ENCODE measurements at places on chromosomes 4 and X.
A peak's percentile ranks its signal among the peaks of the same experiment; 100 is the strongest.

DNA sequence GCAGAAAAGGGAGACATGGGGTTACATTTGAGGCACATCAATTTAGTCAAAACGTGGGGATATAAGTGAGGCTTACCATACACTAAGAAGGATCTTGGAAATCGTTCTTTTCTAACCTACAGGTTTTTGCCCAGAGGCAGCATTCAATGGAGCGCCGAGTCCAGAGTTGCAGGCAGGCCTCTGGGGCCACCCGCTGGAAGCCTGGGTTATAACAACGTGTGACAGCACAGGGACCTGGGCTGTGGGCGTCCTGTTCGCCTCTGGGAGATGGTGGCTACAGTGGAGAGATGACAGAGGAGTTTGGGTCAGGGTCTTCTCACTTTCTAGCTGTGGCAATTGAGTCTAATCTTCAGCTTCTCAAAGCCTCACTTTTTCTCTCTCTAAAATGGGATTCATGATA is 53.9 kb downstream of the ENPP6 start:
- no peak overlapping the region for H3K4me3 ChIP-seq
- H3K36me3 ChIP-seq = no peaks in the 10 kb centered on the region
- H3K27me3 ChIP-seq = peaks cover 53% of the 10 kb centered on the region
- peak; percentile 59 for DNase-seq
- H3K4me1 ChIP-seq = peaks cover under 1% of the 10 kb centered on the region

- no peaks in the 10 kb centered on the region for H3K36me3 ChIP-seq
- no peak overlapping the region for H3K4me3 ChIP-seq
- no peak overlapping the region for H3K27ac ChIP-seq
- DNase-seq = no peak
Measured at GRCh38 chr4:6956434-6957147, 47.0 kb downstream of the TBC1D14 start.

GRCh38 chr4:163606896-163607691 is 112.6 kb downstream of the TMA16 start:
- no peaks in the 10 kb centered on the region for H3K36me3 ChIP-seq
- H3K27ac ChIP-seq = no peak overlapping the region
- H3K4me3 ChIP-seq = no peak overlapping the region
- no peak for DNase-seq
- peaks cover 18% of the 10 kb centered on the region for H3K4me1 ChIP-seq
- H3K27me3 ChIP-seq = peaks cover 4% of the 10 kb centered on the region

- peak; percentile 83 for DNase-seq
- peaks cover 2% of the 10 kb centered on the region for H3K4me1 ChIP-seq
- no peak overlapping the region for H3K4me3 ChIP-seq
Measured at GRCh38 chr4:182938205-182938645, 21.0 kb upstream of the DCTD start.

DNA sequence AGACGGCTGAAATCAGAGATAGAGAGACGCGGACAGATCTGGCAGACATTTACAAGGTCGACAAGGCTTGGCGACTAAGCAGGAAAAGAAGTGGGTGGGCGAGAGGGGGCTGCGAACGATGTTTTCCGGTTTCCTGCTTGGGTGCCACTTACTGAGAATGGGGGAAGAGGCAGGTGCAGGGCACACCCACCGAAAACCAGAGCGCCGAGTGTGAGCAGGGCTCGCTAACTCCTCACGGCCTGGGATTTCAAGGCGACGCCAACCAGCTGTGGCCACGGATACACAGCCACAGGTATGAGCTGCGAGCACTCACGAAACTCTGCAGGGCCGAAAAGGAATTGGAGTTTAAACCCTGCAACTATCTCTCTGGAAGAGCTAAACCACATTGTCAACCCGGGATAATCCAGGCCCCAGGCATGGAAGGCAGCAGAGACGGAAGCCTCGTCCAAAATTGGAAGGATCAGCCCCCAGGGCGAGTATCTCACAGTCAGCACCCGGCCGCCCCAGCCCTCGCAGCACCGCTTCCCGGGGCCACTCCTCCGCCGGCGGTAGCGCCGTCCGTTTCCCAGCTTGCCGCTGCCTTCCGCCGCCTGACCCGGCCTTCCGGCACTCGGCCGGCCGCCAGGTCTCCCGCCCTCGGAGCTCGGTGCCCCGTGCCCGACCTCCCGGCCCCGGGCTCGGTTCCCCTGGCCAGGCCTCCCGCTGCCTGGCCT is 778 bp downstream of the CASP3 start:
- DNase-seq = peak; percentile 63
- H3K4me1 ChIP-seq = peaks cover 58% of the 10 kb centered on the region
- peak overlapping the region; percentile 94 for H3K4me3 ChIP-seq

- H3K27me3 ChIP-seq = peaks cover 48% of the 10 kb centered on the region
- H3K36me3 ChIP-seq = no peaks in the 10 kb centered on the region
- peak overlapping the region; percentile 12 for H3K4me3 ChIP-seq
- DNase-seq = no peak
Measured at GRCh38 chrX:134551376-134552048, 91.5 kb downstream of the HPRT1 start.

GRCh38 chr4:6346373-6347110 is 76.9 kb downstream of the WFS1 start:
- H3K27ac ChIP-seq = no peak overlapping the region
- H3K4me1 ChIP-seq = no peaks in the 10 kb centered on the region
- H3K27me3 ChIP-seq = peaks cover 1% of the 10 kb centered on the region

- no peaks in the 10 kb centered on the region for H3K4me1 ChIP-seq
- H3K4me3 ChIP-seq = no peak overlapping the region
- DNase-seq = no peak
- H3K27me3 ChIP-seq = no peaks in the 10 kb centered on the region
Measured at GRCh38 chrX:8971116-8971515, 62.8 kb downstream of the FAM9B start.

GRCh38 chr4:35771571-35771970 is 472.7 kb downstream of the ARAP2 start:
- H3K27ac ChIP-seq = no peak overlapping the region
- H3K4me3 ChIP-seq = no peak overlapping the region
- no peaks in the 10 kb centered on the region for H3K27me3 ChIP-seq

DNA sequence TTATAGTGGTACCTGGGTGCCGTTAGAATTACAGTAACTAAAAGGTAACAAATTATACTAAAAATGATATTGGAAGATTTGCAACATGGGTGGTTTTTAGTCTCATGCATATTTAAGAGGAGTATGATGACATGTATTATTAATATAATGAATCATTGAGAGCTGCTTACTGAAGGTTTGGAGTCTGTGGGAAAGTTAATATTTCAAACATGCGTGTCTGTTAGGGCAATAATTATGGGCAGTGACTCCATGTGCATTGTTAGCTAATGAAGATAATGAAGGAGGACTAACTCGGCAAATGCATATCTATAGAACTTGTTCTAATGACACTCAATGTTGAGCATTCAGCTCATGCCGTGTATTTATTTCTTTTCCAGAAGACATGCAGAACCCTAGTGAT is 47.1 kb downstream of the MTHFD2L start:
- no peak overlapping the region for H3K27ac ChIP-seq
- H3K27me3 ChIP-seq = no peaks in the 10 kb centered on the region
- DNase-seq = no peak
- no peak overlapping the region for H3K4me3 ChIP-seq

DNA sequence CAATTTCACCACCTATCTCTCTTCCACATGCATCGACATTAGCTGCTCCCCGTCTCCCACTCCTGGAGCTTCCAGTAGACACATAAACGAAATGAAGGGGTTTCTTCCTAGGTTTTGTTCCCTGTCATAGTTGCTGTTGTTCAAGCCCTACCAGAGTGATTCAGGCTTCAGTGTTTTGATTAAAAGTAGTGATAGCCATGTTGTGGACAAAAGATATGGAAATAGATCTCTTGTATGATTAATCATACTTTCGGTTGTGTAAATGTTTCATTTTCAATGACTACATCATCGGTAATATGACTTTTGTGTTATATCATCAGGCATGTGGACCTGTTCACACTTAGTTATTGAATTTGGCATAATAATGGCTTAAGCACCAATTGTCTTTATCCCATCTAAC is 96.5 kb upstream of the KLF3 start:
- peaks cover 4% of the 10 kb centered on the region for H3K27me3 ChIP-seq
- H3K36me3 ChIP-seq = no peaks in the 10 kb centered on the region
- H3K4me1 ChIP-seq = peaks cover 4% of the 10 kb centered on the region

DNA sequence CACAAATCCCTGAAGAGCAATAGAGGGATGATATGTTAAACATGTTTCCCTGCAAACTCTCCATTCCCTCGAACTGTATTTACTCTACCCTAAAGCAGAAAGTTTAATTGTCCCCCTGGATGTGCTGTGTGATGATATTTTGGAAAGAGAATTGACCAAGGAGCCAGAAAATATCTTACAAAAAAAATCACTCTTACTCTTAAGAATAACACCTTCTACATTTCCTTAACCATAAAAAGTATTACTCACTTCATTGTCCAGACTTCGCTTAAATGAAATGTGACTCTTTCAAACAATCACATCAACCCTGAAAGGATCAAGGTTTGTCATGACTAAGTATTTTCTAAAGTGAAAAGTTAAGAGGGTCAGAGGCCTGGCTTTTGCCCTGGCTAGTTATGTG is 49.0 kb upstream of the EGFL6 start:
- H3K4me1 ChIP-seq = no peaks in the 10 kb centered on the region
- H3K4me3 ChIP-seq = no peak overlapping the region
- H3K27me3 ChIP-seq = no peaks in the 10 kb centered on the region
- H3K36me3 ChIP-seq = no peaks in the 10 kb centered on the region

GRCh38 chr4:76059750-76060149 is 14.8 kb upstream of the ART3 start:
- H3K27me3 ChIP-seq = peaks cover 32% of the 10 kb centered on the region
- H3K4me1 ChIP-seq = peaks cover 64% of the 10 kb centered on the region
- peak; percentile 24 for DNase-seq
- H3K4me3 ChIP-seq = no peak overlapping the region
- no peaks in the 10 kb centered on the region for H3K36me3 ChIP-seq

DNA sequence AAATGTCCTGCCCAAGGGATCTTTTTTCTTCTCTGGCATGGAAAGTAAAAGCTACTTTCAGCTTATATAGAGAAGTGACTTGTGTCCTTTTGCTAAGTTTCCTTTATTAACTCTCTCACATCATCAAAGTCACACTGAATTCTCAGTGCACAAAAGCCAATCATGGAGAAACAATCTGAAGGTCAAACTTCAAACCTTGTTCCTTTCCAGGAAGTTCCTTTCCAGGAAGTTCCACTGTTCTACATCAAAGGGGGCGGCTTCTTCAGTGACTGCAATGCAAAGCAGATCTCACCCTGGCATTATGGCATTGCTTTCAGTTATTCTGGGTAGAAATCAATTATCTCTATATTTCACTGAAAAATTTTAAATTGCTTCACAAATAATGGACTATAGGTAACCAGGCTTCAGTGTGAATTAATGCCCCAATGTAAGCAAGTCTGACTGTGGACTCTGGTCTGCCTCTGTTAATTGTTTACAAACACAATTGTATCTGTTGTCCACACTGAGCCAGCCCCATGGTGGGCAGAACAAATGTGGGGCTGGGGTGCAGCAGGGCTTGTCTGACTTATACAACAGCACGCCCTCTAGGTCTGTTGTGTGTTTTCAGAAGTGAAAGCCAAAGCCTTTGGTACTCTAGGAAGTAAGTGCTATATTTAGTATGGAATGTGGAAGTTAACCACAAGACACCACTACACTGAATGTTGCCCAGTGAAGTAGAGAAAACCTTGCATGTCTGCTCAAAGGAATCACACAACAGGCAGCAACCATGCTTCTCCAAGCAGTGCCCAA is 98.8 kb downstream of the CDS1 start:
- no peak overlapping the region for H3K4me3 ChIP-seq
- H3K36me3 ChIP-seq = no peaks in the 10 kb centered on the region
- H3K4me1 ChIP-seq = peaks cover 6% of the 10 kb centered on the region
- H3K27ac ChIP-seq = no peak overlapping the region
- DNase-seq = no peak

DNA sequence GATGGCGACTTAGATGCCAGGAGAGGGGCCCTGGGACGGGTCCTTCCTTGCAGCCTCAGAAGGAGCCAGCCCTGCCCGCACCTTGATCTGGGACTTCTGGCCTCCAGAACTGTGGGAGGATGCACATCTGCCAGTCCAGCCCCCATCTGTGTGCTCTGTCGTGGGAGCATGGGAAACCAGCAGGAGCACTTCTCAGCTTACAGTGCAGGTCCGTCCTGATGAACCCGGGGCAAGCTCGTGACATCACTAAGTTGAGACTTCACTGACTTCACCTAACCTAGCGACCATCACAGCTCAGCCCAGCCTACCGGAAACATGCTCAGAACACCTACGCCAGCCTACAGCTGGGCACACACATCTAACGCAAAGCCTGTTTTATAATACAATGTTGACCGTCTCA is 38.1 kb downstream of the ABLIM2 start:
- no peak for DNase-seq
- H3K36me3 ChIP-seq = no peaks in the 10 kb centered on the region
- no peaks in the 10 kb centered on the region for H3K27me3 ChIP-seq
- H3K4me1 ChIP-seq = no peaks in the 10 kb centered on the region

- no peaks in the 10 kb centered on the region for H3K4me1 ChIP-seq
- H3K4me3 ChIP-seq = no peak overlapping the region
- no peak overlapping the region for H3K27ac ChIP-seq
- no peak for DNase-seq
- H3K27me3 ChIP-seq = peaks cover 4% of the 10 kb centered on the region
- no peaks in the 10 kb centered on the region for H3K36me3 ChIP-seq
Measured at GRCh38 chrX:38379088-38379487, 26.7 kb downstream of the OTC start.

GRCh38 chr4:87804871-87805270 is 5.5 kb downstream of the IBSP start:
- H3K4me1 ChIP-seq = no peaks in the 10 kb centered on the region
- no peak for DNase-seq
- no peak overlapping the region for H3K4me3 ChIP-seq
- peaks cover 3% of the 10 kb centered on the region for H3K27me3 ChIP-seq

DNA sequence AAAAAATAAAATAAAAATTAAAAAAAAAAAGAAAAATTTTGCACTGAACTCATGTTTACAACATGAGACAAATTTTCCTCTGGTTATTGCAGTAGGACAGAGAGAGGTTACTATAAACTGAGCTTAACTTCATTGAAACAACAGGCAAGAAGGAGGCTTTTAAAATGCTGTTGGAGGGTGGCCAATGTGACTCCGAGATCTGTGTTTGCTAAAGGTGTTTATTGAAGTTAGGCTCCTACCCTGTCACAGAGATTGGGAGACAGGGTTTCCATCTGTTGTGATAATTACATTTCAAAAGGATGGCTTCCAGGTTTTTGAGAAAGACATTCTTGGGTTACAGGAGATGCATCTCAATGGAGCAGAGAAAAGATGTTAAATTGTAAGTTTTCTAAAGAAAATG is 370.5 kb upstream of the HS3ST1 start:
- no peak for DNase-seq
- H3K36me3 ChIP-seq = no peaks in the 10 kb centered on the region
- H3K27me3 ChIP-seq = peaks cover 2% of the 10 kb centered on the region
- H3K27ac ChIP-seq = no peak overlapping the region
- H3K4me3 ChIP-seq = no peak overlapping the region

GRCh38 chr4:152971053-152971452 is 34.9 kb downstream of the FHDC1 start:
- H3K4me3 ChIP-seq = no peak overlapping the region
- no peaks in the 10 kb centered on the region for H3K27me3 ChIP-seq
- DNase-seq = no peak
- no peak overlapping the region for H3K27ac ChIP-seq
- no peaks in the 10 kb centered on the region for H3K4me1 ChIP-seq

Data from activated CD4-positive, alpha-beta T cell treated with anti-CD3 and anti-CD28 coated beads for 36 hours (primary cell).